Foreskin keratinocyte (primary cell): ENCODE measurements at places on chromosomes 16 and 17. TPM values are rescaled to one million over a fixed set of nuclear protein-coding genes. Genes with fewer than 3 reads are reported as not detected.

DNA sequence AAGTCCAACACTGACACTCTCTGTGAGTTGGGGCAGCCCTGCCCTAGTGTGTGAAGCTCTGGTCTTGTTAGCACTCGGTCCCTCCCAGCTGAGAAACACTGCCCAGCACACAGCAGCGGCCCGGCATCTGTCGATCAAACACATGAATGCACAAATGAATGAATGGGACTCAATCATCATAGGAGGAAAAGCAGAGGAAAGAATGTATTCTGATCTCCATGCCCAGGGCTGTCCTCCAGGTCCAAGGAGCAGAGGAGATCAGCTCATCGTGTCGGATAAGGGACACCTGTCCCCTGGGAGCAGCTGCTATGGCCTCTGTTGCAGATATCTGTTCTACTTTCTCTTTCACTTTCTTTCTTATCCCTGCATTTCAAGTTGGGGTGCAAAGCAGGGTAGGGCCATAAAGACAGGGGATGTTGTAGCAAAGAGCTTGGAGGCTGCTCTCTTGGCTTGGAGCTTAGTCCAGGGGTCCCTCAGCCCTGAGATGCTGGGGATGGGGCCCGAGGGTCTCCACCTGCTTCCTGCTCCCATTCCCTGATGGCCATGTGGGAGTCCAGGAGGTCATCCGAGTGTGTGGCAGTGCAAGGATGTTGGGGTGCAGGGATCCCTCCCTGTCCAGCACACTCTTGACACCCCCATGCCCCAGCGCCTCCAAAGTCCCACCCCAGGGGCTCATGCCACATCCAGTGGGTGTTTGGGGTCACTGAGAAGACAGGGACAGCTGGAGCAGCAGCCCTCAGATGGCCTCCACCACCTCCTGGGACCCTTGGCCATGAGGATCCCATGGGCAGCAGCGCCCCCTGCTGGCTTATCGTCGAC is 88.2 kb downstream of the IRF8 start:
- no peak for DNase-seq

DNA sequence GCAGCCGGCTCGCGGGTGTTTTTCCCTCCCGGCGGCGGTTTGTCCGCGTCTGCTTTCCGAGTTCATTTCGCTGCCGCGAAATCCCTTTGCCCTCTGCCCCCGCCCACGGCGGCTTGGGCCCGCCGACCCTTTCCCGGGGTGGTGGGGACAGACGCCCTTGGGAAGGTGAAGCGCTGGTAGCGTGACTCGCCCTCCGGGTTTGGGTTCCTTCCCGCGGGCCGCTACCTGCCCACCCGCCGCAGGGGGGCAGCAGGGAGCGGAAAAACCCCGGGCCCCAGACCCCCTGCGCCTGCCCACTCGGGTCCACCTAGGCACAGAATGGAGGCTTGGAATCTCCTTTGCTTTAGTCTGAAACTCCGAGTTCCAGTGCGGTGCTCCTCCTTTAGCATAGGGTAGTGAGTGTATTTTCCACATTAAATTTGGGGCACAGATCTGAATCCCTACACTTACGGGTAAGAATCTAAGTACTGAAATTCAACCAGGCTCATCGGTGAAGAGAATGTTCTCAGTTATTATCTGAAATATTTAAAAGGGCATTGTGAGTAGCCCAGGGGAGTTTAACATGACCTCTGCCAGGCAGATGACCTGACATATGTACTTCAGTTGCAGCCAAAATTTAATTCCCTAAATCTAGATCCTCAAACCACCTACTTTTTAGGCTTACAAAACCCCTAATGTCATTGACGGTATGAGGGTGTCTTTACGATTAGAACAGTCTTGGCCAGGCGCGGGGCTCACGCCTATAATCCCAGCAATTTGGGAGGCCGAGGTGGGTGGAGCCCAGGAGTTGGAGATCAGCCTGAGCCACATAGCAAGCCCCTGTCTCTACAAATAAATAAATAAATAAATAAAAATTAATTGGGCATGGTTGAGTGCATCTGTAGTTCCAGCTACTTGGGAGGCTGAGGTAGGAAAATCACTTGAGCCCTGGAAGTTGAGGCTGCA is 1.0 kb downstream of the NME2 start:
- DNase-seq: no peak

- DNase-seq: no peak
Observed at GRCh38 chr17:63960430-63960829, 12.3 kb downstream of the SCN4A start.

NKIRAS2 gene
- 18.6 and 20.0 TPM in 2 replicates for polyA plus RNA-seq
